Stimulated activated CD4-positive, alpha-beta T cell treated with anti-CD3 and anti-CD28 coated beads, TNF-alpha, amount 100 ng/mL, for 48 hours (primary cell): ENCODE measurements at places on chromosomes 6 and 20.
A peak's percentile ranks its signal among the peaks of the same experiment; 100 is the strongest.

DNA sequence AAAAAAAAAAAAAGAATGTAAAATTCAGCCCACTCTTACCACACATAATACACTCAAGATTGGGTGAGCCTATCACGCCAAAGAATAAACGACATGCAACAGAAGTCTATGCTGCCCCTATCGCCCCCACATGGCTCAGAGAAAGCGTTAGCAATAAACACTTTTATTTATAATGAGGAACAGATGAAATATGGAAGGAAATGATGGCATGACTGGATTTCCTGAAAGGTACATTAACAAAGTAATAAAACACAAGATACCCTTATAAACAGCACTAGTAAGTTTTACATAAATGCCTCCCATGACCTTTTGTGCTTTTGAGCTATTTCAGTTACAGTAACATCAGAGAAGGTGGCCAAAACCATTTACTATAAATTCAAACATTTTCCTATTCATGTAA, 71.4 kb upstream of the SCAF8 start:
- DNase-seq, result no peak

- DNase-seq, result no peak
These were observed 80.3 kb downstream of the NDUFAF5 start for GRCh38 chr20:13865156-13865555.

DNA sequence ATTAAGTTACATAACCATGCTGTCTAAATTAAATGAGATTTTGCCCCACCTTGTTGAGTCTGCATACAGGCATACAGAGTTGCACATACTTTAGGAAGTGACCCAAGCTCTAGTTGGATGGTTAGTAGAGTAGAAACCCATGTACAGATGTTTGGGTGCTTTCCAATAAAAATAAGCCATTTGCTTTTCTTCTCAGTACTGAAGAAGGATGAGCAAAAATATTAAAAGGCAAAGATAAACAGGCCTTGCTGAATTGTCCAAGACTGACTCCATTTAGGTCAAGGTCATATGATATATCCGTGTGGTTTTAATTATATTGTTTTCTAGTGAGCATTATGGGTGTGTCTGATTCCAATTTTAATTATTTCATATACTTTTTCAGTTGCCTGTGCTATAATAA, 589.4 kb downstream of the RFPL4B start:
- no peak for DNase-seq

DNA sequence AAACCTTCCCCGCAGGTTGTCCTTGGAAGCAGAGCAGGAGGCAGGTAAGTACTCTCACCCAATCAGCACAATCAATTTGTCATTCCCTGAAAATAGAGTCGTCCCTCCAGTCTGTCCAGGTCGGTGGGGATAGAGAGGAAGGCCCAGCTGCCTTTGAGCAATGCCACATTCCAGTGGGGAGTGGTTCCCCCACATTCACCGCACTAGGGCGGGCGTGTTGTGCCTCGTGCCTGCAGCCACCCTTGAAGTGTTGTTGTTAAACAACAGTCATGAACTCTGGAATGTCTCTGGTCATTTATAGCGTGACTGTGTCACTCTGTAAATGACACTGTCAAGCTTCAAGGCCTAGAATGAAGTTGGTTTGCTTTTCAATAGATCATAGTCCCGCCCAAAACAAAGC, 33.4 kb downstream of the PRDM1 start:
- DNase-seq, result no peak

DNA sequence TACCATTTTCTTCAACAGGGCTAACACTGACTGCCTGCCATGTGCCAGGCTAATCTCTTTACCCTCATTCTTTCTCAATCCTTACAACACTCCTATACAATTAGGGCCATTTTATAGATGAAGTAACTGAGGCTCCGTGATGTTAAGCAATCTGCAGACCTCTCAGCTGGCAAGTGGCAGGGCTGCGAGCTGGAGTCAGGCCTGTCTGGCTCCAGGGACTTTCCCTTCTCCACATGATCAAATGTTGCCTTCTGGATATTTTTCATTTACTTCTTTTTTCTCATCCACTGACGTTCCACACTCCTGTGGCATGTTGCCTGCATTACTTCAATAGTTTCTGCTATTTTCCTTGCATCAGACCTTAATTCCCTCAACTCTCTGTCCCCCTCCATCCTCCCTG, 55.2 kb upstream of the TAGAP start:
- no peak for DNase-seq

DNA sequence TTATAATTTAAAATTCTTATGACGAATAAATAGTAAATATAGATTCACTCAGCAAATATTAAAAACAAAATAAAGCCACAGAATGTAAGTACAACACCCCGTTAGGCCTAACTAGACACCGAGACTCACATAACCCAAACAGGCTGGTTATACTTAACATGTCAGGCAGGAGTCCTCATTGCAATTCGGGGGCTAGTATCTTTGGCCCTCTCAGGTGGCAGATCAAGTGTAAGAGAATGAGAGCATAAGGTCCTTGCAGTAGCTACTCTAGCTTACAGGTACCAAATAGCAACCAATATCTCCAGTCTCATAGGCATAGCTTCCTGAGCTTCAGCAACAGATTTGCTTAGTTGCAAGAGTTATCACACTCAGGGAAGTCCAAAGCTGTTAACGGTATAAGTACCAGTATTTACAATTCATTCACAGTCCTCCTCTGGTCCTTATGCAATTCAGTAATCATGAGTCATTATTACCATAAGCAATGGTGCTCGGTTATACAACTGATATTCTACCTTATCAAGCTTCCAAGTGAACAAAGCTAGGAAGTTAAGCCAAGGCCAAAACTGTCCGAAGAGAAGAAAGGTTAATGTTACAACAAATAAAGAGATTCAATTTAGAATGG, 20.1 kb downstream of the REV3L start:
- DNase-seq, result no peak

- no peak for DNase-seq
These were observed 61.3 kb upstream of the FERMT1 start for GRCh38 chr20:6184086-6184485.

- no peak for DNase-seq
These were observed 36.1 kb upstream of the DUSP22 start for GRCh38 chr6:256169-256568.

DNA sequence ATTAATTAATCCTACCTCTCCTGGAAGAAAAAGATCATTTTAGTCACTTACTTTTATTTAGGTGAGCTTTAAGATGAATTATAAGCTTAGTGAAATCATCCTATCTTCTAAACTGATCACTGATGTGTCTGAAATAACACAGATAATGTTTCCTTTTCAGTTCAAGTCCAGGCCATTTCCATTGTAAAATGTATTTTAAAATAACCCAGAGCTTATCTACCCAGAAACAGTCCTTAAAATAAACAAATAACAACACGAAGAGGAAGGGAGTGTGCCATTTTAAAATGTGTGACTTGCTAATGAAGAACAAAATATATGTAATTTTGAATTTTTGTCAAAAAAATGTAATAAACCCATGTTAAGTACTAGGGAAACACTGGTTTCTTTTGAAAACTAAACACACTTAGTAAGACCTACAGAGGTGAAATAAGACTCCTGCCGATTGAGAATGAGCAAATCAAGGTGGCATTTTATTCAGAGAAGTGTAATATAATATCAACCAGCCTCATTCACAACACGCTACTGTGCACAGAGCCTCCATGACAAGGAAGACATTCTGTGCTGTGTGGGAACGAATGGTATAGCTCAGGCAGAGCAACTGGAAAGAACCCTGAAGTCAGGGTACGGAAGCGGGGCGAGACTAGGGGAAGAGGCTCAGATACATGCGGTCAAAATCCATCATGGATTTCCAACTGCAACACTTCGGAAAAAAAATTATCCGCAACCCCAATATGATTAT, 7.7 kb downstream of the LRP11 start:
- DNase-seq, result no peak

DNA sequence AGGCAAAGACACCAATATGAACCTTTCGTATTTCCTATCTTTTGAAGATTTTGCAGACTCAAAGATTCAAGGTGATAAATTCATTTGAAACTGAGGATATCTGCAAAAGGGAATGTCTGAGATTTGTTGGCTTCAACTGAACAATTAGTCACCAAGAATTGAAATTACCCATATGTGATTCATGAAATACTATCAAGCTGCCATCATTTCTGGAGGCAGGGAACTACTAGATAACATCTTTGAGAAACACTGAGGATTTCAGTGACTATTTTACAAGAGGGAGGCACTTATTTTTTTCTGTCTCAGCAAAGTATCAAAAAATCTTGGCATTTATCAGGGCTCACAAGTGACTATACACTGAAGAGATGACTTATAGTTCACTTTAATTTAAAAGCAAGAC, 39.8 kb upstream of the MMS22L start:
- DNase-seq, result no peak

DNA sequence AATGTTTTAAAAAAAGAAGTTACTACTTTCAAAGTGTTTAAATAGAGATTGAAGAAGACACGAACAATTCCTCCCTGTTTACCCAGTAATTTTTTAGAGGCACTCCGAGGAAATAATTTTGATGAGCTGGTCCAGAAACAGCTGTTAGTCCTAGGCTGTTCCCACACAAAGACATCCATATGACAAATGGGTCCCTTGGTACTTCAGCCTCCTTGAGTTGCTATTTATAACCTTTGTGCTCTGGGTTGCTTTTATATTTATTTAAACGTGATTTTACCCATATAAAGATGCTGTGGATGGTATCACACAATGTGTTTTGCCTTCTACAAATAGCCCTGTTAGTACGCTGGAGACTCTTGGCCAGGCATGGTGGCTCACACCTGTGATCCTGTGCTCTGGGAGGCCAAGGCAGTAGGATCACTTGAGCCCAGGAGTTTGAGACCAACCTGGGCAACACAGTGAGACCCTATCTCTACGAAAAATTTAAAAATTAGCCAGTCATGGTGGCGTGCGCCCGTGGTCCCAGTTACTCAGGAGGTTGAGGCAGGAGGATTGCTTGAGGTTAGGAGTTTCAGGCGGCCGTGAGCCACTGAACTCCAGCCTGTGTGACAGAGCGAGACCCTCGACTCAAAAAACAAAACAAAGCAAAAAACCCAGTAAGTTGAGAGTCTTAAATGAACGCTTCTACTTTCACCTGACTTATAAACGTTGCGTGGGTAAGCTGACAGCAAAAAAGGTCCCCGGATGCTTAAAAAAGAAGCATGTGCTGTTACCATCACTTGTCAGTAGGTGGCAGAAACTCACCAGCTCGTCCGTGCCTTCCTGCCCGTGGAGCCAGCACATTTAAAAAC, 56.9 kb upstream of the ARMH2 start:
- DNase-seq, result peak; percentile 52

GRCh38 chr20:23233341-23233740, 117.2 kb upstream of the NXT1 start:
- DNase-seq, result no peak
